Astrocyte of the cerebellum (primary cell): ENCODE measurements at places on chromosomes 4 and X.
A peak's percentile ranks its signal among the peaks of the same experiment; 100 is the strongest.

DNA sequence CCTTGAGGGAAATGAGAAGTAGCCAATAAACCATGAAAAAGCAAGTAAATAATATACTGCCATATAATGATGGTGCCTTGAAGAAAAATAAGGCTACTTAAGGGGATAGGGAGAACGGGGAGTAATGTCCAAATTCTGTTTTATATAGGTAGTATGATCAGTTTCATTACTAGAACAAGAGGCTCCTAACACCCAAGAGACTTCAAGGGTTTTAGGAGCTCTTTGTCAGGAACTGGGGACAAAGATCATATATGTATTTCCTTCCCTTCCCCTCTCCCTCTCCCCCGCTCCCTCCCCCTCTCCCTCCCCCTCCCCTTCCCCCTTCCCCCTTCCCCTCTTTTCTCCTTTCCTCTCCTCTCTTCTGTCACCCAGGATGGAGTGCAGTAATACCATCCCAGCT is 127.3 kb downstream of the PTPN13 start:
- no peak for DNase-seq

DNA sequence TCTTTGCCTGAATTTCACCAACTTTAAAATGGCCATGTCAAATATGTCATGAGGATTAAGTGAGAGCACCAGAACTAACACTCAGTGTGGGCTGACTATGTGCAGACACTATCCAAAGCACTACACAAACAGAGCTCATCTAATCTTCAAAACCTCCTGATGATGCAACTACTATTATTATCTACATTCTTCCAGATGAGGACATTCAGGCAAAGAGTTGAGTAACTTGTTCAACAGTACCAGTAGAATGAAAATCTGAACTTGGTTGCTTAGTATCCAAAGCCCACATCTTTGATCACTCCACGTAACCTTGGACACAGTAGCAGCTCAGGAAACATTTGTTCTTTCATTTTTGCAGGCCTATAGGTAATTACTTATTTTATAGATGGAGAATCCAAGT is 90.1 kb downstream of the ATP8A1 start:
- no peak for DNase-seq

DNA sequence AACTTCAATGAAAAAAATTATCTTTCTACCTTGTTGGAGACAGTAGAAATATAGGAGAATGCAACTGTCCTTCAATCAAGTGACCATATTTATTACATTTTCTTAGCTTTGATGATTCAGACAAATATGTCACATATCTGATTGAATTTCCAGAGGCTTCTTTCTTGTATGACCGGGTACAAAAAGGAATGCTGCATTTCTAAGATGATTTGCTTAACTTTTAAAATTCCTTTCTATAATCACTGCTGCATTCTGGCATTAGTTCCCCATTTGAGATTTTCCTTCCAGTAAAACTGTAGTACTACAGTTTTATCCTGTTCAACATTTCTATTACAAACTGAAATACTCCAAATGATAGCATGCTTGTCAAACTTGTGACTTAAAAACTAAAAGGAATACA is 5.2 kb downstream of the MFSD8 start:
- no peak for DNase-seq

DNA sequence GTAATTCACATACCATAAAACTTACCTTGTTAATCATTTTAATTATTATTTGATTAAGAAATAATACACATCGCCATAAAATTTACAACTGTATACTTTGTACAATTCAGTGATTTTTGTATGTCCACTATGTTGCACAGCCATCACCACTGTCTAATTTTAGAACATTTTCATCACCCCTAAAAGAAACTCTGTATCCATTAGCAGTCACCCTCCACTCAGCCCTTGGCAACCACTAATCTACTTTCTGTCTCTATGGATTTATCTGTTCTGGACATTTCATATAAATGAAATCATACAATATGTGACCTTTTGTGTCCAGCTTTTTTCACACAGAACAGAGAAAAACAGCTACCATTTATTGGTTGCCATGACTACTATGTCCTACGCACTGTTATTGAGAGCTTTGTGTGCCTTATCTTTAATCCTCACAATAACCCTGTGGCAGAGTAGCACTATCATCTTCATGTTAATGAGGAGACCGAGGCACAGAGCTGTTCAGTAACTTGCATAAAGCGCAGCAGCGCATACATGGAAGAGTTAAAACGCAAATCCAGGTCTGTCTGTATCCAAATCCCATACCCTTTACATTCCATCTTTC is 64.6 kb upstream of the PAGE1 start:
- no peak for DNase-seq

DNA sequence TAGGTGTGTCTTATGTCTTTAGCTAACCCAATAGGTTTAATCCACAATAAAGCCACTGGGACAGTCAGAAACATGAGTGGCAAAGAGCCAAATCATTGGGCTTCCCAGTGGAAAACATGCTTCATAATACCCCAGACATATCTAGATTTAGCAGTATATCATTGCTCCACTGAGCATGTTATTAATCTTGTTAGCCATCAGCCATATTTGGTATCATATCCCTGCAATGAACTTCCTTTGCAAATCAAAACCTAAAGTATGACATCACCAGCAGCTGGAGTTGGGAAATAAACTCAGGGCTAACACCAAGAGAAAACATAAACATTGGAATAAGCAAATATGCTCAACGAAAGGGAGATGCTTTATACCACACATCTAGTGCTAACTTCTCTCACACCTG is 280.8 kb upstream of the NOCT start:
- DNase-seq: peak; percentile 1

GRCh38 chr4:46329118-46329976 is 60.6 kb downstream of the GABRA2 start:
- DNase-seq: peak; percentile 26

GRCh38 chrX:151391722-151392121 is 5.3 kb upstream of the VMA21 start:
- DNase-seq: no peak

- DNase-seq: no peak
These were observed 23.6 kb downstream of the MGST2 start for GRCh38 chr4:139689093-139689722.

DNA sequence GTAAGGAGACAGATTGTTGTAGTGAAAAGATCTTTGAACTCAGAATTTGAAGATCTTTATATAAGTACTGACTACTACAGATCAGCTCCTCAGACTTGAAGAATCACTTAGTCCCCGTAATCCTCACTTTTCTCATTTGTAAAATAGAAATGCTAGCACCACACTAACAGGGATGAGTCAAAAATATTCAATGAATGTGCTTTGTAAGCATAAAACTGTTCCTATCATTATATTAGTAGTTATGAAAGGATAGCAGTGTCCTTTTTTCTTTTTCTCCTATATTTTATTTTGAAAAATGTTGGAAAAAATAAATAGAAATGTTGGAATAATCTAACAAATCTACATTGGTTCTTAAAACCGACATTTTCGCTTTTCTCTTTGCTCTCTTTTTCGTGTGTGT is 25.4 kb downstream of the NFKB1 start:
- DNase-seq: no peak

DNA sequence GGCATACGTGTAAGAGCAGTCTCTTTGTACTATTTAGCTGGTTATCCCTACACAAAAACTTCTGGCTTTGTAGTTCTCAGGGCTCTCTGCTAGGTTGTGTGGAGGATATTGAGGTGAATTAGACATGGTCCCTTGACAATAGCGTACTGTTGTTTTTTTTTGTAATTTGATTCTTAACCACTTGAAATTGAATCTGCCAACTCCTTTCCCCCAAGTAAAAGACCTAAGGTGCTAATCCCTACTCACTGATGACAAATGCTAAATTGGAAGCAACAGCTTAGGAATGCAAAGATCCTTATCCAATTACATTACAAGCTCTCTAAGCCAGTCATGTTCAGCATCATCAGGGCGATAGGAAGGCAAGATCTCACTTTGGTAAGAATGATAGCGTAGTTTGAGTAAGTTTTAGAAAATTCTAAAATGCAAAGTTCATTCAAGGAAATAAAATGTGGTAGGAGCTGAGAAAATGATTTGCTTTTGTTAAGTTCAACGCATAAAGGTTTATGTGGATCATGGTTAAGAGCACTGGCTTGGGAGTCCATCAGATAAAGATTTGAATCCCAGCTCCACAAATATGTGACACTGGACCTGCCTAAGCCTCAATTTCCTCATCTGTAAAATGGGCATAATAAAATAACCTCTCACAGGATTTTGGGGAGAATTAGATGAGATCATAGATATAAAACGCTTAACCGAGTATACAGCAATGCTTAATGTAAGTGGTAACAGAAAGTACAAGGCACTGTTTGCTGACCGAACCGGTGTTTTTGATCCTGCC is 39.3 kb downstream of the DOCK11 start:
- DNase-seq: peak; percentile 55

DNA sequence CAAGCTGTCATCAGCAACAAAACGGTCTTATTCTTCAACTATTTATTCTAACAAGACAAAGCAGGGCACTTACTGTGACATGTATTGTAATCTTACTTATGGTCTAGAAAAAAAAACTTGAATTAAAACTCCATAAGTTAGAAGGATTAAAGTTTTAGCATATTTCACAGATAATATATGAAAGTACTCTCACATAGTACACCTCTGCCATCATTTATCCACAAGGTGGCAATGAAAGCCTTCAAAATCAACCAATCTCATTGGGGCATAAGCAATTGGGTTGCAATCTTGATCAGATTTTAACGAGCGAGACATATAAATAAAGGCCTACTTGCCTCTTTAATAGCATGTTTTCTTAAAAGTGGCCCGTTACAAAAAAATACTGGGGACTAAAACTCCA is 1382.9 kb downstream of the FAM133A start:
- peak; percentile 28 for DNase-seq

GRCh38 chr4:81786063-81786763 is 314.5 kb upstream of the RASGEF1B start:
- DNase-seq: no peak

- DNase-seq: no peak
These were observed 79.9 kb downstream of the AASDH start for GRCh38 chr4:56307423-56307822.

GRCh38 chrX:30893206-30893605 is 4.2 kb upstream of the TAB3 start:
- DNase-seq: peak; percentile 11

DNA sequence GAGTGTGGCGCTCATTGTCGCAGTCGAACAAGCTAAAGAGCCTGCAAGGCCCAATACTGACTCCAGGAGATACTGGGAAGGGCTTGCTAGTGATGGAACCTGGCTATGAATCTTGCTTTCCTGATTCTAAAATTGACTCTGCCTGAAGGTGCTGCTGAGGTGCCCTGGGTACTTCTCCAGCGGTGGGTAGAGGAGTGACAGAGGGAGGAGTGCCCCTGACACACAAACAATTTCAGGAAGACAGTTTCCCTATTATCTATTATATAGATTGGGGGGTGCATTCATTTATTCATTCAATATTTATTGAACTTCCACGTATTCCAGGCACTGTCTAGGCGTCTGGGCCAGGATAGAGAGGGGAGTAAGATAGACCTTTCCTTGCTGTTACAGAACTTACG is 339.2 kb upstream of the GATB start:
- no peak for DNase-seq

DNA sequence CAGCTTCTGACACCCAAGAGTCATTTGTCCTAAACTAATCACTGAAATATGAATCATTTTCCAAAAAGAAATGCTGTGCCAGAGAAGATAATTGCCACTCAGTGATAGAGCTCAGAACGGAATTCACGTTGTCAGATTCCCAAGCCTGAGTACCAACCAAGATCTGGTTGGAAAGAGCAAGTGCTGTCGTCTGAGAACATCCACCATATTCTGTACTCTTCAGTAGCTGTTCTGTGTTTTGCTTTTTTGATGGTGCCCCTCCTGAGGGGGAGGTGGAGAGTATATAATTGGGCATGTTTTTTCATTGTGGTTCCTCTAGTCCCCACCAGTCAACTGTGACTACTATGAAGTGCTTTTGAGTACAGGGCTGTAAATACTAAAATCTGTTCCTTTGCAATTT is 13.2 kb downstream of the RUFY3 start:
- no peak for DNase-seq

DNA sequence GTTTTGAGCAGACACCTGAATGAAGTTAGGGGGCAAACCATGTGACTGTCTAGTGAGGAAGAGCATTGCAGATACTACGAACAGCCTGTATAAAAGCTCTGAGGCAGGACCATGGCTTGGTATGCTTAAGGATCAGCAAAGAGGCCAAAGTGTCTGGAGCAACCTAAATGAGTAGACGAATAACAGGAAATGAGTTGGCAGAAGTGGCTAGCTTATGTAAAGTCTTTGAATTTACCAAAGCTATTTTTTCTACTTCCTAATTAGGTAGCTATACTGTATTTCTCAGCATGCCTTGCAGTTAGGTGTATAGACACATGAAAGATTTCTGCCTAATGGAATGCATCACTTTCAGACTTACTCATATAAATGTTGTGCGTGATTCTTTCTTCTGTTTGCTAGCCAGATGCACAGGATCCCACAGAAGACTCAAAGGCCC is 9.3 kb upstream of the GPRIN3 start:
- DNase-seq: no peak

DNA sequence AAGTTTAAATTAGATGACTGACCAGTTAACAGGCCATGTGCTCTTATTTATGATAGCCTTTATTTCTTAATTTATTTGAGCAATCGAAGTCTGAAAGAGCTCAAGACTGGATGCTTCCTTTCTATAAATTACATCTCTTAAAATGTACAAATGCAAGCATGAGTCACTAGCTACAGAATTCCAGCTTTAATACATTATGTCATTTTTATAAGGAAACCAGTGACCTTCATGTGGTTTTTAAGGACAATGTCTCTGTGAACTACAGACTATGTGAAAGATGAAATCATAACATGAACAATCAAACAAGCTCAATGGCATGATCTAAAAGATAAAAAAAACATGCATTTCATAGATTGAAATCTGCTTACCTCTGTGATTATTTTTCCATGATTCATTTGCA is 15.4 kb downstream of the HTR2C start:
- no peak for DNase-seq

GRCh38 chrX:53599781-53600396 is 86.6 kb downstream of the HUWE1 start:
- no peak for DNase-seq

GRCh38 chr4:155040031-155040430 is 168.4 kb upstream of the NPY2R start:
- DNase-seq: no peak

DNA sequence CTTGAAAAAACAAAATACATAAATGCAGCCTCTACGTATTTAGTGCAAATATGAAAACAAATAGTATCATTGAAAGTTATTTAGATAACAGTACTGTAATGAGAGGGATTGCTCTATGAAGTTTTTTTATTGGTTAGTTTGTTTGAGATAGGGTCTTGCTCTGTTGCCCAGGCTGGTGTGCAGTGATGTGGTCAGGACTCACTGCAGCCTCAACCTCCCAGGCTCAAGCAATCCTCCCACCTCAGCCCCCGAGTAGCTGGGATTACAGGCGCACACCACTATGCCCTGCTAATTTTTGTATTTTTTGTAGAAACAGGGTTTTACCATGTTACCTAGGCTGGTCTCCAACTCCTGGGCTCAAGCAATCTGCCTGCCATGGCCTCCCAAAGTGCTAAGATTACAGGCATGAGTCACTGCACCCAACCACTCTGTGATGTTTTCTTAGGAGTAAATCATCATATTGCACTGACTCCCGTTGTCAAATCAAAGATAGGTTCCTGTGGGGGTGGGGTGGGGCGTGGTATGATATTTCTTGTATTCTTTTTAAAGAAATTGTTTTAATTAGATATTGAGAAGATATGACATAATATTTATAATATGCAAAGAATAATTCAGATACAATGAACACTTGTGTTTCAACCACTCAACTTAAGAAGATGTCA is 75.8 kb downstream of the ATG4A start:
- DNase-seq: peak; percentile 3

- no peak for DNase-seq
These were observed 187.6 kb downstream of the GUCY2F start for GRCh38 chrX:109294097-109294814.
